ENCODE measurements at places on chromosomes 12 and 14.

GRCh38 chr12:2341051-2341751, 288.4 kb downstream of the CACNA1C start:
- no peak for DNase-seq

GRCh38 chr12:26554332-26554731, 278.7 kb downstream of the ITPR2 start:
- no peak for DNase-seq

- peak; percentile 42 for DNase-seq
Observed at GRCh38 chr14:21104448-21105060, 3.7 kb downstream of the TMEM253 start.

DNA sequence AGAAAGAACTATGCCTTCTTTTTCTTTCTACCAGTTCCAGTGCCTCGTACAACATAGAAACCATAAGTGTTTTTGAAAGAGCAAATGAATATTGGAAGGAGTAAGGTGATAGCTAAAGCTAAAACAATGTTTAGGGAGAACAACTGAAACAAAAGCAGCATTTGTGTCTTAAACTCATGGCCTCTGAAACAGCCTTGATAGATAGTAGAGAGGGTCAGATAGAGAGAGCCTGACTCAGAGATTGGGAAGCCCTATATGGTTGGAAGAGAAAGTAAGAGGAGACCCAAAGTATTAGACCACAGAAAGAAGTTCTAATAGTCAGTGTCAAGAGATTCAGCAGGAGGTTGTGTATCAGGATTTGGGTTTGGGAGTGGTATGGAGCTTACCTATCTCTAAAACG, 79.6 kb upstream of the IFNG-AS1 start:
- no peak for DNase-seq

DNA sequence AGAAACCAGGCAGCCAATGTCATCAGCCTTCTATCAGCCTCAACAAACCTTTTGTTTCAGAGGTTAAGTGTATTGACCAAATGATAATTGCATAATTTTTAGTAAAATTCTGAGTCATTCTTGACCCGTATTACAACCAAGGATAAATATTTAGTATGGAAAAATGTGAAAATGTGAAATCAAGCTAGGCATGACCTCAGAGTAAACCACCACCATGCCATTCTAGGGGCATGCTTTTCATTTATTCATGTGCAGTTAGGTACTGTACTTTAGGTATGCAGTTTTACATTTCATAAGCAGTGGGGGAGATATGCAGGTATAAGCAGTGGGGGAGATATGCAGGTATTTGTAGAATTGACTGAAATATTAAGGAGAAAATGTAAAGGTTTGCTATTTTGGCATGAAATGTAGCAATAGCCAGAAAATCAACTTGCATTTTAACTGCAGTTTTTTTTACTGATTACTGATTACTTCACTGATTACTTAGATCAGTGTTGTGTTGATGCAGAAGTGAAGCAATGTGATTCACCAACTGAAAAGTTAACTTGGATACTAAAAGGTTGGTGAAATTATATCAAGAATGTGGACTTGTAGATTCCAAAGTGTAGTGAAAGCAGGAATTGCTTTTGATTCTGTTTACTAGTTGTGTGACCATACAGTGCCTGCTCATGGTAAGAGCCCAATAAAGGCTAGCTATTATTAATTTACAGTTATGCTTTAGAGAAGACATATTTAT, 184.2 kb downstream of the ESR2 start:
- no peak for DNase-seq

- no peak for DNase-seq
Observed at GRCh38 chr14:90355540-90356518, 24.1 kb upstream of the NRDE2 start.

DNA sequence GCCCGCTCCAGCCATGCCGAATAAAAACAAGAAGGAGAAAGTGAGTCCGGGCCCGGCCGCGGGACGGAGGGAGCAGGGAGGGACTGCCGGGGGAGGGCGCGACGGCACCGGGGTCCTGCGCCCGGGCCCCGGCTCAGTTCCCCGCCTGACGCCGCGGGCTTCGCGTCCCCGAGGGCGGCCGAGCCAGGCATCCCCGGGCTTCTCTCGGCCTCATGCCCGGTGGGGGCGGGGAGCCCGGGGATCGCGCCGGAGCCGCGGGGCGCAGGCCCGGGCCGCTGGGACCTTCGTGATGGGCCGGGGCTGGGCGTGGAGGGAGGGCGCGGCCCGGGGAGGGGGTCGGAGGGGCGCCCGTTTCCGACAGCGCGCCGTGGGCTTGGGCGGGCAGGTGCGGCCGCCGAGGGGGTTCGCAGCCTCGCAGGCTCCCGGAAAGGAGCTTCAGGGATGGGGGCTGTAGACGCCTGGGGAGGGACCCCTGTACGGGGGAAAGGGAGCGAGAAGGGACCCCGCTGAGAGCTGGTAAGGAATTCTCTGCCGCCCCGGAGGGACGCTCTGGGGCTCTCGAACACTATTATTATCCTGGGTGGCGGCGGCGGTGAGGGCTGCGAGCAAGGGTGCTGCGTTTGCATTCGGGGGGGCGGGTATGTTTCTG, 496 bp downstream of the PPP2R5C start:
- DNase-seq: peak; percentile 27

- no peak for DNase-seq
Observed at GRCh38 chr14:32211068-32211404, 8.0 kb upstream of the RNU6-8 start.

- no peak for DNase-seq
Observed at GRCh38 chr14:63212776-63213500, 8.7 kb downstream of the RHOJ start.

All from stimulated activated CD8-positive, alpha-beta memory T cell treated with anti-CD3 and anti-CD28 coated beads, Interleukin-15, amount 100 ng/mL, for 4 hours (primary cell).